CD8-positive, alpha-beta T cell (primary cell): ENCODE measurements at places on chromosomes 2 and 18. TPM values are rescaled to one million over a fixed set of nuclear protein-coding genes. Genes with fewer than 3 reads are reported as not detected.

- DNase-seq: no peak
These were observed 102.4 kb upstream of the MGAT4A start for GRCh38 chr2:98833172-98833916.

GRCh38 chr2:110713513-110714362 is 18.6 kb upstream of the ACOXL start:
- no peak for DNase-seq

GRCh38 chr2:112108178-112108832 is 29.9 kb upstream of the FBLN7 start:
- no peak for DNase-seq

DNA sequence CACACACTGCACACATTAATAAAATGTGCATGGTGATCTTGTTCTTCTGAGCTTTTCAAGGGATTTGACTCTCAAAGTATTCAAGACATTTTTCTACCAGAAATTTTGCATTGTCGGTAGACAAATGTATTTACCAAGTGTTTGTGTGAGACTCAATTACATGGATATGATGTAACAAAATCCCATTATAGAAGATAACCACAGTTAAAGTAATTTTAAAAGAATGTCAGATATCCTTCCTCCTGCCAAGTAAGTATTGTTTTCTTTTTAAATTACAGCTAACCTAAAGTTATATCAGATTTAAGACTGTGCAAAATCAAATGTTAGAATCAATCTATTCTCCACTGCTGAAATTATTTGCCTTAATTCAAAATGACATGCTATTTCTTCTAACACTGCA is 1344.5 kb upstream of the CHAC2 start:
- no peak for DNase-seq

GRCh38 chr2:66034467-66034866 is 400.5 kb upstream of the MEIS1 start:
- no peak for DNase-seq

DNA sequence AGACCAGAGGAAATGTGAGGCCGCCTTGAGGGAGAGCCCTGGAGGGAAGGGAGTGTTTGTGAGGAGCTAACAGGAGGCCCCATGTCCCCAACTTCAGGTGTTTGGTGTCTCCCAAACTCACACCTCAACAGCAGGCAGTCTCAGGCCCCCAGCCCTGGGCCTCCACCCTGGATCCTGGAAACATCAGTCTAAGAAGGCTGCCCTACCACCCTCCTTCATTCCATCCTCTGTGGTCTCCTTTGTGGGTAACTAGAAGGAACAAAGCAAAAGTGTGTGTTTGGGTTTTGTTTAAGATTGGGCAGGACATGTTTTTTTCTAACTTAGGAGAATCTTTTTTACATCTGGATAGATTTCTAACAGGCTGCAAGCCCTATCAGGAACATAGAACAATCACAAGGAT is 404.3 kb downstream of the BCL11A start:
- DNase-seq: no peak

GRCh38 chr2:237472909-237473877 is 13.9 kb upstream of the MLPH start:
- DNase-seq: no peak

GRCh38 chr2:65371074-65371434 is 61.3 kb downstream of the SPRED2 start:
- no peak for DNase-seq

DNA sequence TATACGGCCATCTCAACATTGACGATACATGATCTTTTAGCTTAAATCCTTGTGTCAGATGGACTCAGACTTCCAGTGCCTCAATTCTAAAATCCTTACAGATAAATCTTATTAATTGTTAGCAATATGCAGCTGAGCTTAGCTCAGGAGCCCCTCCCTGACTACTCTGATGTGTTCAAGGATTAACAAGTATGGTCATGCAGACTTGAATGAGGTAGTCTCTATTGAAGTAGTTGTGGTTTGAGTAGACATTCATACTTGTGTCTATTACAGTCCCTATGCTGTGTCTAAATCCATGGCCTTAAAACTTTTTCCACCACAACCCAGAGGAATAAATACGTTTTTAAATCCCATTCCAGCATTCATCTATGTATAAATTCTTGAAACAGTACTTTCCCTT is 119.5 kb downstream of the NUP35 start:
- no peak for DNase-seq

- DNase-seq: no peak
These were observed 92.2 kb upstream of the PID1 start for GRCh38 chr2:229363185-229363814.

Gene ADD2
- 2.5 TPM for total RNA-seq

Gene PIEZO2
- total RNA-seq: not detected

Gene INPP5D
- 121 TPM for total RNA-seq

Gene TACR1
- 0.05 TPM for total RNA-seq

Gene CXCR2
- total RNA-seq: not detected

Gene LCT
- total RNA-seq: 0.06 TPM
